ENCODE measurements at places on chromosomes 12 and 14. TPM values are rescaled to one million over a fixed set of nuclear protein-coding genes. Genes with fewer than 3 reads are reported as not detected.

GPR137C gene
- total RNA-seq = 7.8 TPM

AJUBA gene
- 17.0 TPM for total RNA-seq

GPRC5D gene
- total RNA-seq = not detected

GRCh38 chr14:90996967-90997366 is 63.5 kb downstream of the RPS6KA5 start:
- no peak for DNase-seq

GRCh38 chr12:96274331-96274730 is 80.2 kb downstream of the ELK3 start:
- DNase-seq = no peak

DIO3 gene
- not detected for total RNA-seq

HCAR2 gene
- total RNA-seq = not detected

DNA sequence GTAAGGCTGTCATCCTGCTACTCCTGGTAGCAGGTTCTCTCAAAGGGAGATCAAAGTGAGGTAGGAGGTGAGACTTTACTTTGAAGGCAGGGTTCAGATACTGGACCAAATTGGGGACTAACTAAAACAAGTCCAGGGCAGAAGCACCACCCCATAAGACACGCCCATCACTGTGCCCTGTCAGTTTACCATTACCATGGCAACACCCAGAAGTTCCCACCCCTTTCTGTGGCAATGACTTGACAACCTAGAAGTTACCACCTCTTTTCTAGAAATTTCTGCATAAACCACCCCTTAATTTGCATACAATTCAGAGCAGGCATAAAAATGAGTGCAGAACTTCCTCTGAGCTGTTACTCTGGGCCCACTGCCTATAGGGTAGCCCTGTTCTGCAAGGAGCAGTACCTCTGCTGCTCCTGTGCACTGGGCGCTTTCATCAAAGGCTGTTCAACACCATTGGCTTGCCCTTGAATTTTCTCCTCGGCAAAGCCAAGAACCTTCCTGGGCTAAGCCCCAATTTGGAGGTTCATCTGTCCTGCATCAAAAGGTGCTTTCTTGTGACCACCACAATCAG is 64.8 kb upstream of the MAX start:
- DNase-seq = no peak

SETD3 gene
- total RNA-seq = 43.7 TPM

GRCh38 chr12:123900871-123901376 is 71.7 kb downstream of the CCDC92 start:
- no peak for DNase-seq

SLC4A8 gene
- total RNA-seq = 1.4 TPM

DNA sequence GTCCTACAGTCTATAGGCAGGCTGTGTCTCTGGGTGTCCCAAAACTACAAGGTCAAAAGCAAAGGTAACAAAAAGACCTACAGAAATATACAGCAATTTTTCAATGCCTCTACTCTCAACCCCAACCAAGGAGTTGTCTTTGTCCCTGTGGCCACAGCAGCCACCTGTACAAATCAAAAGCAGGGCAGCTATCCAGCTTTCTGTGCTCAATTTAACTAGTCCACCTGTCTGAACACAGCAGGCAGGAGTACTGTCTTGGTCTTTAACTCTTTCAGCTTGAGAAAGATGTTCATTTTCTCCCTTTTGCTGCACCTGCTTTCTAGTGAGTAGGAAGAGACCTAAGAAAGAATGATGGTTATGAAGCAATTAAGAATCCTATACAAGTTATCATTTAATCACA is 19.7 kb downstream of the GDF11 start:
- peak; percentile 93 for DNase-seq

LBHD2 gene
- not detected for total RNA-seq

GRCh38 chr12:131896811-131897270 is 2.4 kb downstream of the ULK1 start:
- no peak for DNase-seq

IFNG gene
- total RNA-seq = not detected

ADAM20 gene
- total RNA-seq = not detected

AQP6 gene
- total RNA-seq = 0.37 TPM

ANKS1B gene
- not detected for total RNA-seq

PPFIA2 gene
- total RNA-seq = not detected

DNA sequence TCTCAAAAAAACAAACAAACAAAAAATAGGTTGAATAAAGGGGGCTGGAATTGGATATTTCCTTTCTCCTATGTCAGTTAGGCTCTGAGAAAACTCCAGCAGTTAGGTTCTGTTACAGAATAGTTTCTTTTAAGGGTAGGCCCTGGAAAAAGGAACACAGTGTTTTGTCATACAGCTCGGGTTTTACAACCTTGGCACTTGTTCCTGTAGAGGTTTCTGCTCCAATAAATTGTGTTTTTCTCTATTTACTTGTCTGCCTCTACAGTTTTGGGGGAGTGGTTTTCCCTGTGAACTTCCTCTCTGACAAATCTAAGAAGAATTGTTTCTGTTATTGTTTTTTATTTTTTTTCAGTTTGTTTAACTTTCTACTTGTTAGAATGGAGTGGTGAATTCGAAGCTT is 167.6 kb downstream of the ACSS3 start:
- no peak for DNase-seq

DNA sequence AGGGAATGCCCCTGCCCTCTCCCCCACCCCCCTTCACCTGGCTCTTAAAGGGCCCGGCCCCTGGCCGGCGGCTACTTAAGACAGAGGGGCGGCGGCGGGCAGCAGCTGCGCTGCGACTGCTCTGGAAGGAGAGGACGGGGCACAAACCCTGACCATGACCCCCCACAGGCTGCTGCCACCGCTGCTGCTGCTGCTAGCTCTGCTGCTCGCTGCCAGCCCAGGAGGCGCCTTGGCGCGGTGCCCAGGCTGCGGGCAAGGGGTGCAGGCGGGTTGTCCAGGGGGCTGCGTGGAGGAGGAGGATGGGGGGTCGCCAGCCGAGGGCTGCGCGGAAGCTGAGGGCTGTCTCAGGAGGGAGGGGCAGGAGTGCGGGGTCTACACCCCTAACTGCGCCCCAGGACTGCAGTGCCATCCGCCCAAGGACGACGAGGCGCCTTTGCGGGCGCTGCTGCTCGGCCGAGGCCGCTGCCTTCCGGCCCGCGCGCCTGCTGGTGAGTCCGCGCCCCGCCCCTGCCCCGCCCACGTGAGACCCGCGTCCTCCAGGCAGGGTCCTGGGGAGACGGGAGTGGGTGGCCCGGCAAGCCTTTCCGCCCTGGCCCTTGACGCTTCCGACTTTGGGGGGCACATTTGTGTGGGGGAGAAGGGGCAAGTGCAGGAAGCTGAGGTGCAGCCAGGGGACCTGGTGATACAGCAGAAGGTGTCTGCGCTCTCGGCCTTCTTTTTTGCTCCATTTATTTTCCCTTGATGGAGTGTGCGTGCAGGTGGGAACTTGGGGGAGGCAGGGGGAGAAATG is at the start of gene IGFBP6:
Gene IGFBP6 (plus strand): TSS at position 104 of the 790 bp plus-strand sequence. CDS start 51 bp downstream, at position 155.
- peak; percentile 58 for DNase-seq

DNA sequence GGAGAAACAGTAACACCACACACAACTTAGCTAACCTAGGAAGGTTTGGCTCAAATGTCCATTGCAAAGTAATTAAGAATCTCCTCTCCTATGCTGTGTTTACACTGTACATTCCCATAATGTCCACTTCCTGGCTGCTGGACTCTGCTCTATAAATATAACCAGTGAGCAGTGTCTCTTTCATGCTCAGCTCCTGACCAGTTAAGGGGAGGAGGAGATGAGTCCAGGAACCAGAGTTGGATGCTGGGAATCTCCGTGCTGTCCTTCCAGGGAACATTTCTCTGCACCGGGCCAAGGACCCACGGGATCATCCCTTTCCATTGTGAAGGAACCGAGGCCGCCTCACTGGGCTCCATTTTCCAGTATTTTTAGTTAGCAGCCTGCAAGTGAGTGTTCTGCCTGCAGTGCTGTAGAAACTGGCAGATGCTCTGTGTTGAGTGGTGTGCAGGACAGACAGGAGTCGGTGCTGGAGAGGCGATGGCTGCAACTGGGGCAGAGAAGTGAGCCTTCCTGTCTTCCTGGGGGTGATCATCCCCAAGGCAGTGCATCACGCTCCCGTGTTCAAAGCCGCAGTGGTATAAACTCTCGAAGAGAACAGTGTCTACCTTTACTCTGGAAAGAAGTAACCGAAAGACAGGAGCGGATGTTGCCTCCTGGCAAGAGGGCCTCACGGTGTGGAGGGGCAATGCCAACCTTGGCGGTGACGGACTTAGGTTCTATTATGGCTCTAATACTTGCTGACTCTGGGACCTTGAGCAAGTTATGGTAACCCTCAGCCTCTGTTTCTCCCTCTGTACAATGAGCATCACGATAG is 195.5 kb downstream of the CACNA1C start:
- DNase-seq = peak; percentile 42

DNA sequence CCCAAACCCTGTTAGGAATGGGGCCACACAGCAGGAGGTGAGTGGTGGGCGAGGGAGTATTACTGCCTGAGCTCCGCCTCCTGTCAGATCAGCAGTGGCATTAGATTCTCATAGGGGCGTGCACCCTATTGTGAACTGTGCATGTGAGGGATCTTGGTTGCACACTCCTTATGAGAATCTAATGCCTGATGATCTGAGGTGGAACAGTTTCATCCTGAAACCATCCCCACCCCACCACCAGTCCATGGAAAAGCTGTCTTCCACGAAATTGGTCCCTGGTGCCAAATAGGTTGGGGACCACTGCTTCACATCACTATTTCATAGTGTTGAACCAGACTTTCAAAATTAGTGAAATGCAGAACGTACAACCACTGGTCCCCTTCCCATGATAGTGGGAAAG is 57.9 kb upstream of the BICD1 start:
- DNase-seq = no peak

DNA sequence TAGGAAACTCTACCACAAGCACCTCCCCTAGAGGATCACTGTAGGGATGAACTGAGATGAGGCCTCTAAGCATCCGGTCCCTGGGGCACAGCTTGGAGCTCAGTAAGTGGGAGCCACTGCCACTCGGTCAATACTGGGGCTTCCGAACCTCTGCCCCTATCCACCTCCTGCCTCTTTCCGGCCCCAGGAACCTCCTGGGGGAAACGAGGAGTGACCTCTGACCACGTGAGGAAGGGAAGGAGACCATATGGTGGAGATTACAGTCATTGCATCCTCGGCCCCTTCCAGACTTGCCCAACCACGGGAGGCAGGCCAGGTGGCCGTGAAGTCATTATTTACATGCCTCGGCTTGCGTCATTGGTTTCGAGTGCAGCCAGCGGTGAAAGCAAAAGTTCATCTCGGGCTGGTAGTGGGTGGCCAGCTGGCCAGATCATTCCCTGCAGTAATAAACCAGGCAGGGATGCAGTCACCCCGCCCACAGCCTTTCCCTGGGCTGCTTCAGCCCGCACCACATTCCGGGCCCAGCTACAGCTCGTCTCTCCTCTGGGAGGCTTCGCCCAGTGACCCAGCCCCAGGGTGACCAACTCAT is 65.4 kb downstream of the C14orf132 start:
- no peak for DNase-seq

DNA sequence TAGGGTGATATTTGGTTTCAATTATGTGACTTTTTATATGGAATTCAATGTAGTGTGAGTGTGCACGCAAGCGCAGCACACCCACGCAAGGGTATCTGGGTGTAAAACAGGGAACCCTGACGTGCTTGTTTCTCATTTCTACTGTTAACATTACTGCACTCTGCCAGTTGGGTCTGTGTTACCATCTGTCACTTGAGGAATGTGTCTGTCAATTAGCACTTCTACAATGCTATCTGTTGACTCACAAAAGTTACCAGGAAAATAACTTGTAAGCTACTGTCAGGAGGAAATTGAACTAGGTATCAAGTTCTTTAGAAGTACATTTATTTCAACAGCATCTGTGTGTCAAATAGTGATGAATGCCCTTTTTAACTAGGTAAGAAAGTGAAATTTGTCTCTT is 695.5 kb upstream of the LRFN5 start:
- DNase-seq = no peak

DNA sequence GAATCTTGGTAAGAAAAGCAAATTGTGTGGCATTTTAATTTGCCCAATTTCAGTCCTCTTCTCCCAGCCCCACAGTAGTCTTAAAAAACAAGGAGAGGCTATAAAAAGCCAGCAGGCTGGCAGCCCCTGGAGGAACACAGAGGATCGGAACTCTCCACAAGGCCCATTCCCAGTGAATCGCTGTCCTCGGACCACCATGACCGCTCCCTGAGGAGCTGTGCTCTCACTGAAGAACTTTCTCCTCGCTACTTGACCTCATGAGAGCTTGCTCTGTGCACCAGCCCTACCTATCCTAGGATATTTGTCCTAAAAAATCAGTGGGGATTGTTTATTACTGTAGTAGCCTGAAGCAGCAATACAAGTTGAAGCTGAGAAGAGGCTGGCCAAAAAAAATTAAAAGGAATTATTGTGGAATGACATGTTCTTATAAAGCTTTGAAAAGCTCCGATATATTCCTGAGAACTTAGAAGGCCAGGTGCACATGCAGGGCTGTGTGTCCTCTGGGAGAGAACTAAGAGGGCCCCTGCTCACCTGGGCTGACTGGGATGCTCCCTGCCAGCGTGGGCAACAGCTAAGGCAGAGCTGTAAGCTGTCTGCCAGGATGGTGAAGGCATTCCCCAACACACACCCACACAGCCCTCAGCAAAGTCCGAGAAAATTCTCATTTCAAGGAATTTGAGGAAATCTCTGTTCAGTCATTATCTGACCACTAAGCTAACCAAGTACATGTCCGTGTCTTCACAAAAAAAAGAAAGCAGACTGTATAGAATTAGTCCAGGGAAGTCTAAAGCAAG is 148.8 kb upstream of the SFSWAP start:
- DNase-seq = no peak

DNA sequence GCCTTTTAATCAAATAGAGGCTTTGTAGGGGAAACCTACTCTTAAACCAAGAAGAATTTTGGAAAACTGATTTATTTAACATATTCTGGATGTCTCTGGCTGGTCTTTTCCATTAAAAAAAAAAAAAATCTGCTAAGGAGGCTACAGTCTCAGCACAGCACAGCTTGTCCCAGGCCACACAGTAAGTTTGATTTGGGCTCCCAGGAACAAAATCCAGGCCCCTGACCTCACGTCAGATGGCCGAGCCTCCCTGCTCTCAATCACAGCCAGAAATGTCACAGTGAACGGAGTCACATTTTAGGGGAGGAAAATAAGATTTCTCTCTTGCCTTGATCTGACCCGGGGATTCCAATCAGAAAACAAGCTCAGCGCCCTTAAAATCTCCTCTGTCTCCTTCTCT is 72.9 kb upstream of the TBX5 start:
- no peak for DNase-seq

DNA sequence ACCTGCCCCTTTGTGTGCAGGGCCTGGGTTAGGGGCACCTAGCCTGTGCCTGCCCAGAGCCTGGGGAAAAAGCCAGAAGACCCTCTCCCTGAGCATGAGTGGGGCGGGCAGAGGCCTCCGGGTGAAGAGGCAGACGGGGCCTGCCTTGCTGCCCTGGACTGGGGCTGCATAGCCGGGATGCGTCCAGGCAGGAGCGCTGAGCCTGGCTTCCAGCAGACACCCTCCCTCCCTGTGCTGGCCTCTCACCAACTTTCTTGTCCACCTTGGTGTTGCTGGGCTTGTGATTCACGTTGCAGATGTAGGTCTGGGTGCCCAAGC is 216.1 kb downstream of the TMEM121 start:
- no peak for DNase-seq

CCDC175 gene
- not detected for total RNA-seq

GLIPR1L2 gene
- not detected for total RNA-seq
